ENCODE measurements at places on chromosomes 12 and 14.

- DNase-seq: no peak
Measured at GRCh38 chr14:74507840-74508239, 14.3 kb downstream of the ISCA2 start.

DNA sequence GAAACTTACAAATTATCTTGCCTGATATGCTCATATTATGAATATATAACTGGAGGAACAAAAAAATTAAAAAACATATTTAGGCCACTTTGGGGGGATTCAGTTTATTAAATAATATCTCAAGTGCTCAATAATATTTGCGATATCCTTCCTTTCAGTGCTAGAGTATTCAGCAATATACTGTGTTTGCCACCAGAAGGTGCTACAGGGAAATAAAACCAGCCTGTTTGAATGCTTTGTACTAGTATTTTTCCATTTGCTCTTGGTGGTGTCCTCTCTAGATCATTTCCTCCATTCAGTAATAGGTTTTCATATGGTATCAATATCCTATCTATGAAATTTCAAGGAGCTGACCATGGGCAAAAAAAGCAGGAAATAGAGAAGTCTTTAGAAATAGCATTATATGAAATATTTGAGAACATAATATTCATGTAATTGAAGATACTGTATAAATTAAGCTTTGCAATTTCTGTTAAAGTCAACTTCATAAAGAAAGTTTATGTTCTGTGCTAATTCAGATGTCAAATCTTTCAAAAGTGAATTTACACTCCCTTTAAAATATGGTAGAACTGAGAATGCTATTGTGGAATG is 106.2 kb upstream of the NAV3 start:
- DNase-seq: no peak

DNA sequence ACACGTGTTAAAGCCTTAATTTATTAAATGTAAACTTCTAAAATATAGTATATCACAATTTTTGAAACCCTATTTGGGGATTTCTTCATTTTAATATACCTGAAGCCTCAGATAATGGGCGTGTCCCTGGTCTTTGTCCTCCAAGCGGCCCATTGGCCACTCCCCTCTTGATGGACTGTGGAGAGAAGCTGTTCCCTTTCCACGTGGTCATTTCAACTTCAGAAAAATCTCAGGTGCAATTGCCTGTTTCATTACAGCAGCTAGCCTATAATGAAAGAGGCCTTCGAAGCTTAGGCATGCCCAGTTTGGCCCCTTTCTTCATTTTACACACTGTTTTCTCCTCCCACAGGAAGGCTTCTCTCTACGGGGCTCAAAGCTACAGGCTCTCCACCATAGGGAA is 131.4 kb upstream of the ARHGAP5 start:
- DNase-seq: no peak

DNA sequence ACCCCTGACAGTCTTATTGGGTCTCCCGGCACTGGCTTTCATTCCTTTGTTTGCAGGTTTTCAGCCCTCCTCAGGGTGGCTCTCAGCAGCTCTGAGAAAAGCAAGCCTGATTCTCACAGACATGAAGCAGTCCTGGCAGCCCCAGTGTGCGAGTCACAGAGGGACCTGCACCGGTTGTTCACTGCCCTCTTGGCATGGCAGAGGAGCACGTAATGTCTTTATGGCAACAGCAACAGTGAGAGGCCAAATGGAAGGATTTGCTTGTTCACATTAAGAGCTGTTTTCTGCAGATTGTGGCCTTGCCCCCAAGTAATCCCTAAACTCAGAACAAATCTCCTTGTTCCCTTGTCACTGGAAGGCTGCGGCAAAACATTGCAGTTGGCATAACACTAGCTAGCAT is 3.4 kb downstream of the KCNA5 start:
- DNase-seq: no peak

- no peak for DNase-seq
Measured at GRCh38 chr12:45138609-45139008, 77.3 kb upstream of the ANO6 start.

DNA sequence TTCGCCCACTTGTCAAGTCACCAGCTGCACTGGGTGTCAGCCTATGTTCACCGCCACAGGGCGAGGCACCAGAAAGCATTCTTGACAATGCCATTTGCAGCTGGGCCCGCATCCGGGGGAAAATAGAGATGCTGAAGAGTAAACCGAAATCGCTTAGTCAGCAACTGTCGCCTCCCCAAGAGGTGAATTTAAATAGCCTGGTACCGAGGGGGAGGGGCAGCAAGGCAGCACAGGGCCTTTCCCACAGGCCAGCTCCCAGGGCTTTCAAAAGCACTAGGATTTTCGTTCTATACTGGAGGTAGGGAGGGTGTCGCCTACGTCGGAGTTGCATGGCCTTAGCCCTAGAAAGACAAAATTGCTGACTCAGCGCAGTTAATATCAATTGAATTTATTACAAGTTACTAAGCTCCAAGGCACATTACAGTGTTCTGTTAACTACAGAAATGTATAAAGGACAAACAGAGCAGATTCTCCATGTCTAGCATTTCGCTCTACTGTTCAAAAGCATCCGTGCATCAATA is 4.3 kb downstream of the IRF2BPL start:
- DNase-seq: peak; percentile 80

- DNase-seq: no peak
Measured at GRCh38 chr14:31560759-31561154, 447 bp upstream of the NUBPL start.

DNA sequence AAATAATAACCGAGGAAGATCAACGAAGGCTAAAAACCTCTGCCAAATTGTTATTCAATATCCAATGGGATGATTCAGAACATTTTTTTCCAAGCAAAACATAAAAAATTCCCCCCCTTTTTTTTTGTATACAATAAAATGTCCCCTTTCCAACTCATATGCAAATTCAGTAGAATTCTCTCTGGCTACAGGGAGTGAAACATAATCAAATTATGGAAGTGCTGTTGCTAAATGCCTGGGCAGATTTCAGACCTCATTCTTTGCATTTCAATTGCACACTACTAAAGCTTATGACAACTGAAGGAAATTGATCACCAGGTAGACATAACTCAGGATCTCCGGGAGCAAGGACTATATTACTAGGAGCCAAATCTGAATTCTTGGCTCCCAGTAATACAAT is 51.0 kb downstream of the LMNTD1 start:
- no peak for DNase-seq

DNA sequence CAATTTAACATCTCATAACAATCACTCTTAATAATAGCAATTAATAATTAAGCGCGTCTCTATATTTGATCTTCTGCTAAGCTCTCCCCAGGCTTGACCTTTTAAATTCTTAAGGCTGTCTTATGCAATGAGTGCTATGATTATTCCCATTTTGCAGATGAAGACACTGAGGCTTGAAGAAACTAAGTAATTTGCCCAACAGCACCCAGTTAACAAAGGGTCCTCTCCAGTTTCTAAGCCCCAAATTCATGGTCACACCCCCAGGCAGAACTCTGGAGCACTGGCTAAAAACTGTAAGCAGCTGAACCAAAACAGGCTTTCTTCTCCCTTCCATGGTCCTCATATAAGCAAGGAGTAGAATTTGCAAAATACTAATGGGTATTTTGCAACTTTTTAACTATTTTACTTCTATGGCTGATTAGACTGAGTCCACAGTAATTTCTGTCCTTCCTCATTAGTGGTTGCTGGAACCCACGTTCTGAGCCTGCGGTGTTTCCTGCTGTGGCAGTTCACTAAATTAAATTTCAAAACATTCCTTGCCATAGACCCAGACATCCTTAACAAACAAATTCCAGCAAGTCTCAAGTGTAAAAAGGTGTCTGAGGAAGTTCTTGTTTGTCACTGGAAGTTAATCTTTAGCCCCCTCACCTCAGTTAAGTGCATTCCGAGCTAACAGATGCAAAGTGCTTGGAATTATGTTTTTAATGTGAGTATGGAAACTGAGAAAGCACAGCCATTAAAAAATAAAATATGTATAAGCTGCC is 76.5 kb downstream of the TMEM132D start:
- no peak for DNase-seq

- no peak for DNase-seq
Measured at GRCh38 chr12:2666411-2666810, 128.4 kb upstream of the FKBP4 start.

GRCh38 chr12:11812586-11813437 is 163.3 kb downstream of the ETV6 start:
- DNase-seq: peak; percentile 41

DNA sequence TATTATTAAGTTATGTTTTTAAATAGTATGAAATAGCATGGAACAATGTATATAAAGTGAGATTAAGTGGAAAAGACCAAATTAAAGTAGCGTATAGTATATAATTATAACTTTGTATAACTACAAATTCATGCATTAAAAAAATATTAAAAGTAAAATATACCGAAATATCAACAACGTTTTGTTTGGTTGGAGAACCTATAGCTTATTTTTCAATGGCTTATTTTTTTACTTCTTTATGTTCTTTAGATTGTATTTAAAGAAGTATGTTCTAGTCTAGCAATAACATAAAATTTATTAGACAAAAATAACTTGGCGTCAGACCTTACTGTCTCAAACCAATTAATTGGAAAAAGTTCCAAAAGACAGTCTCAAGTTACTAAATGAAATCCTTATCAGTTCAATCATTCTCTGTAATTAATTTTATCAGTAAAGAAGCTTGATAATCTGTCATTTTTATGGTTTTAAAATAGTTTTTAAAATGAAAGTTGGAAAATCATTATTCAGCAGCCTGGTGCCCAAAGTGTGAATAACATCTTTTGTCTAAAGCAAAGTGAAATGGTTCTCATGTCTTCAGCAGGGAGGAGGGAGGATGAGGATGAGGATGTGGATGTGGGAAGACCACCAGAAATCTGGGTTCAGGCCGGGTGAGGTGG is 46.7 kb downstream of the IRAK3 start:
- DNase-seq: no peak

GRCh38 chr14:63543826-63544406 is 739 bp upstream of the PPP2R5E start:
- no peak for DNase-seq

DNA sequence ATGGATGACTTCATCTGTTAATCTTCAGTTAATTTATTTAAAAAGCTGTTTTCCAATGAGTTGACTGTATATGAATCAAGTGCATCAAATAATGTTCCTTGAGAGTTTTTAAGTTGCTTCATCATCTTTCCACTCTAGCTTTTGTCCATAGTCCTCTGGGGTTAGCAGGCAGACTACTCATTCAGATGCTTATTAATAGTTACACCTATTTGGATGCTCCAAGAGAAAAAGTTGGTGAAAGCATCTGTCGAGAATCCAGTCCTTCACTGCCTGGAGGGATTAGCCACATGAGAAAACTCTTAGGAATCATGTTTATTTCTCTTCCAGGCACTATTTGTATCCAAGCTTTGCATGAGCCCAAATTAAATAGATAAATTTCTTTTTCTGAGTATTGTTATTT is 70.2 kb downstream of the DACT1 start:
- no peak for DNase-seq

DNA sequence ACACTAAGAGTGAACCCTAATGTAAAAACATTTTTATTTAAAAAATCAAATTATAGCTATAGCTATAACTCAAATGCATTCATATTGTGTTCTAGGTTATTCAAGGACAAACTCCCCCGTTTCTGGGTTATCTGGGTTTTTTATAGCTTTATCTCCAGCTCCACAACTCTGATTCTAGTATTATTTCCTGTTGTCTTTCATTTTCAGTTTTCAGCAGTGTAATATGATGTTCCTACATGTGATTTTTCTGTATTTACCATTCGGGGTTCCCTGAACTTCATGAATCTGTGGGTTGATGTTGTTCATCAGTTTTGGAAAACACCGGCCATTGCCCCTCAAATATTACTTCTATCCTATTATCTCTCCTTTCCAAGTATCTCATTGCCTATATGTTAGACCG is 221.9 kb upstream of the FOXN3 start:
- no peak for DNase-seq

GRCh38 chr14:76765461-76765931 is 4.2 kb downstream of the VASH1 start:
- peak; percentile 8 for DNase-seq

DNA sequence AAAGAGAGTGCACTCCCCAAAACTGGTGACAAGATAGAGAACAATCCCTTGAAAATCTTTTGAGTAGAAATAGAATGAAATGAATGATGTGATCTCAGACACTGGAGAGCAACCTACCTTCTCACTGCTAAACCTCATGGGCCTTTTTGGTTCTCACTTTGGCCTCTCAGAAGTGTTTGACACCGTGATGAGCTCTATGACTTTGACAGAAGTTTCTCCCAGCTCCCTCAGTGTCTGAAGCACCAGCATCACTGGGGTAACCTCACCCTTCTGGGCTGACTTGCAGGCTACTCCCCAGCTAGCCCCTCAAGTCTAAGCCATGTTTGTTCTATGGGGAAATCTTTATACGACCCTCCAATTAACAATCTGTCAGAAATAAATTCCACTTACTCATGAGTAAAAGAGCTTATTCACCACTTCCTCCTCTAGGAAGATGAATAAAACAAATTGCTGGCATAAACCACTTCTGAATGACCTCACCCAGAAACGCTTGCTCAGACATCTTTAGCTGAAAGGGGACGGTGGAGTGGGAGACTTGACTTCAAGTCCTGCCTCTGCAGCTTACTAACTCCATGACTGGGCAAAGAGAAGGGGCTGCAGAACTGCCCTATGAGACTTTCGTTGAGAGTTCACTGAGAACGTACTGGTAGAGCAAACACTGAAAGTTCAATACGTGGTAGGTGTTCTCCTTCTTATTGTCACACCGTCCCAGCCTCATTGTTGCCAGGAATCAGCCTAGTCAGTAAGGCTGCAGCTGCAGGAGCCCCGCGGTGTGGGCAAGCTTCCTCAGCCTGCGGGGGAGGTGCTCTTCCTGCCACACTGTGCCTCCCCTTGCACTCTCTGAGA is 46.5 kb downstream of the ST8SIA1 start:
- peak; percentile 59 for DNase-seq

DNA sequence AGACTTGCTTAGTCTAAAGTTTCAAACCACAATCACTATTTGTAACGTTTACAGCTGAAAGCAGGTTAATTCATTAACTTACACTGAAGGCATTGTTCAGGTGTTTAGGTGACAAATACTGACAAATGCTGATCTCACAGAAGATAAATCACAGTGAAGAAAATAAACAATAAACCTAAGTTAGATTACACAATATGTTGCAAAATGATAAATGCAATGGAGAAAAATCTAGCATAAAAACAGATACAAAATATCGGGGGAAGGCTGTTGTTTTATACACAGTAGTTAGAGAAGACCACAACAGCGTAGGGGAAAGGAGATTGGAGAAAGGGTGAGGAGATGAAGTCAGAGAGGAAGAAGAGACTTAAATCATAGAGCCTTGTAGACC is 3.0 kb downstream of the SCAF11 start:
- DNase-seq: no peak

DNA sequence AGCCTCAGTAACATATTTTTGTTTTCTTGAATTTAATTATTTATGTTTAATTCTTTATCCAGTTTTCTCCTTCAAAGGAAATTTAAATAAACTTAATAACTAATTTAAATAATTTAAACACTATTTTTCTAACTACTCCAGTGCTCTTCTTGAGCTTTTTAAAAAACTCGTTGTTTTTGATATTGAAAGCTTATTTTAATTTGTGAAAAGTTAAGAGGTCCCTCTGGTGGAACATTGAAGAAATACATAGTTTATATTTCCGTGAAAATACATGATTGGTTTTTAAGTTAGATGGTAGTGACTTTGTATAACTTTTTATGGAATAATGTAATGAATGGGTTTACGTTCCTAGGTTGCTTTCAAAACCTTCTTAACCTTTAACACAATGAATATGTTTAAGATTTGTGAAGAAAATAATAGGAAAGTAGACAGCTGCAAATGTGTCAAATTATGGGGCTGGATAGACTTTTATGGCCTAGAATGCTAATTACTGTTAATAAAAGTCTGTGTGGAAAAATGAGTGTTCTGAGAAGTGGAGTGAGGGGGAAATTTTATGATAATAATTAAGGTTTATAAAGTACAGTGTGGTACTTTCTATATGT is 45.9 kb upstream of the MSRB3 start:
- no peak for DNase-seq

- DNase-seq: no peak
Measured at GRCh38 chr14:58797010-58797429, 159.3 kb downstream of the DACT1 start.
